ENCODE measurements at places on chromosomes 11 and 22.

DNA sequence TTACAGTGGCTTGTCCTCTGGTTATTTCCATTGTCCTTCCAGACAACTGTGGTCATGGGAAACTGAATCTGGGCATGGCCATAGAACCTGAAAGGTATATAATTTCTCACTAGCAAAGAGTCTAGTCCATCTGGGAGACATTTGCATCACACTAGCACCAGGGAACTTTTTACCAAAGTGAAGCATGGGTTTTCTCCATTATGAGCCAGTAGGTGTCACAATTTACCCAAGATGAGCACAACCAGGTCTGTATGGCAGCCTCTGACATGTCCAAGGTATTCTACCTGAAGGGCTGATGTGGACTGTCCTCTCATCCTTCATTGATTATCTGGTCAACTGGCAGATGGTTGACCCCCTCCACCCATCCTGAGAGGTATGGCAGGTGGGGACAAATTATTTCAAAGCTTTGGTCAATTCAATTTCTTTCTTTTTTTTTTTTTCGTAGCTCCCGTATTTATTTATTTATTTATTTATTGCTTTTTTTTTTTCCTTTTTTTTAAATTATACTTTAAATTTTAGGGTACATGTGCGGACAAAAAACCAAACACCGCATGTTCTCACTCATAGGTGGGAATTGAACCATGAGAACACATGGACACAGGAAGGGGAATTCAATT, 425.9 kb downstream of the TMEM135 start:
- no peak for DNase-seq

- no peak for DNase-seq
These were observed 76.7 kb downstream of the TRIM29 start for GRCh38 chr11:120061036-120061760.

- no peak for DNase-seq
These were observed 191.9 kb downstream of the SWAP70 start for GRCh38 chr11:9855579-9856287.

- DNase-seq: peak; percentile 49
These were observed 8.3 kb downstream of the NDUFV1 start for GRCh38 chr11:67614730-67615714.

GRCh38 chr11:91261513-91261912, 963.1 kb upstream of the FAT3 start:
- peak; percentile 0 for DNase-seq

- no peak for DNase-seq
These were observed 95.3 kb downstream of the NTM start for GRCh38 chr11:131465746-131466145.
